ENCODE measurements at places on chromosomes 1 and 21. TPM values are rescaled to one million over a fixed set of nuclear protein-coding genes. Genes with fewer than 3 reads are reported as not detected.
A peak's percentile ranks its signal among the peaks of the same experiment; 100 is the strongest.

- H3K27me3 ChIP-seq: peaks cover 16% of the 10 kb centered on the region
- DNase-seq: no peak
- no peak overlapping the region for H3K4me3 ChIP-seq
- H3K36me3 ChIP-seq: no peaks in the 10 kb centered on the region
- no peak overlapping the region for H3K27ac ChIP-seq
Measured at GRCh38 chr21:26164311-26164710, 6.3 kb downstream of the APP start.

DNA sequence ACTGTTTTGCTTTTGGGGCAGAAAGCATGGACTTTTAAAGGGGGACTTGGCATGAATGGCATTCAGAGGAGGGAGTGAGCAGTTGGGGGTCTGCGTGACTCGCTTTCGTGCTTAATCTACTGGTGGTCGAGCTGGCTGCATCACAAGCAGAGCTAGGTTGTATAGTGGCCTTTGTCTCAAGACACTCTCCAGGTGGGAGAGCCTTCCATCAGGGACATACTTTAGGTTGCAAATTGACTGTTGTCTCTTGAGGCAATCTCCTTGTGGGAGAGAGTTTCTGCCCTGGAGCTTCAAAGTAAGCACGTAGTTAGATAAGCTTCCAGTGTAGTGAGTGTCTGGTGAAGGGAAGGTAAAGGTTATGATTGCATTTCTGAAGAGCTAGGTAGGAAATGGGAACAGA, 93.9 kb downstream of the C1orf21 start:
- DNase-seq: no peak
- no peak overlapping the region for H3K27ac ChIP-seq
- peaks cover 13% of the 10 kb centered on the region for H3K36me3 ChIP-seq
- H3K4me3 ChIP-seq: no peak overlapping the region
- H3K27me3 ChIP-seq: peaks cover 2% of the 10 kb centered on the region

DNA sequence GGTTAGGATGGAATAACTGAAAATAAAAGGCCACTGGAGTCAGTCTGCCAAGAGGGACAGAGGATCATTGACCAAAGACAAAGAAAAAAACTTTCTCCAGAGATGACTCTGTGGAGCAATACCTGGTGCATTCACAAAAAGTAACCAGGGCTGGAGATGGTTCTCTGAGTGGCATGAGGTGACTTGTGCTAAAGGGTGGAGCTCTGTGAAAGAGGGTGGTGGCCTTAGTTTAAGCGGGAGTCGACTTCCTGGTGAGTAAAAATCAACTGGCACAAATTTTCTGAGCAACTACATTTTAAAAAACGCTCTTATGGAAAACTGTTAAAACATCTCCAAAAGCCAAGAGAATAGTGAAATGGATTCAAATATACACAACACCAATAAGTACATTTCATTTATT, 10.0 kb downstream of the NHLH2 start:
- peaks cover 28% of the 10 kb centered on the region for H3K27me3 ChIP-seq
- no peak for DNase-seq
- H3K4me3 ChIP-seq: peak overlapping the region; percentile 54
- peaks cover 66% of the 10 kb centered on the region for H3K4me1 ChIP-seq
- H3K36me3 ChIP-seq: peaks cover 12% of the 10 kb centered on the region

Gene TYW3
- 7.6 TPM for total RNA-seq

GRCh38 chr1:26410706-26411623, at the start of gene LIN28A:
TSS of gene LIN28A (plus strand) at chr1:26410817. CDS start at chr1:26410892, 75 bp downstream.
- H3K27me3 ChIP-seq: peaks cover 5% of the 10 kb centered on the region
- H3K27ac ChIP-seq: peak within 1 kb of the TSS; percentile 95
- DNase-seq: peak; percentile 49
- H3K4me1 ChIP-seq: peaks cover 17% of the 10 kb centered on the region
- H3K36me3 ChIP-seq: no peaks in the 10 kb centered on the region

DNA sequence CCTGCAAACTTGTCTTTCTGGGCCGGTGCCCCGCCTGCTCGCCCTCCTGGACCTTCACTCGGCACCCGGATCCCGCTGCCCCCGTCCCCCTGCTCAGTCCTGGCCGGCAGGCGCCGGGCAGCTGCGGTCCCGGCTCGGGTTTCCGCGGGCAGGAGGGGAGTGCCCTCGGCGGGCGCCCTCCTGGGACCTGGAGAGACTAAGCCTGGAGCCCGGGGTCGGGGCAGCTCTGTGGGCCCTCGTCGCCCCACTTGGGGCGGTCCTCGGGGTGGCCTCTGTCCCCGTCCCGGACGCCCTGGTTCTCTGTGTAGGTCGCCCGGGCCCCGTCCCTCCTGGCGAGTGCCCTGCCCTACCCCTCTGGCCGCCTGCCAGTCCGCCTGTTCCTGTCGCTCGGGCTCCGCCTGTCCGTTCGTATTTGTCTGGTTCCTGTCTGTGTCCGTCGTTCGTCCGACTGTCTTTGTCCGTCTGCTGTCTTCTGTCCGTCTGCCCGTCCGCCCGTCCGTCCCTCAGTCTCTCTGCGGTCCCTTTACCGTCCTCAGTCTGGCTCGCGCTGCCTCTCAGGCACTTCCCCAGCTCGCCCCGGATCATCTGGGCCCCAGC, 490 bp downstream of the SERINC2 start:
- H3K27ac ChIP-seq: peak overlapping the region; percentile 100
- H3K4me3 ChIP-seq: peak overlapping the region; percentile 100
- DNase-seq: peak; percentile 80
- H3K36me3 ChIP-seq: no peaks in the 10 kb centered on the region
- H3K4me1 ChIP-seq: peaks cover 30% of the 10 kb centered on the region

- H3K4me3 ChIP-seq: no peak overlapping the region
- H3K4me1 ChIP-seq: peaks cover 2% of the 10 kb centered on the region
- no peak for DNase-seq
- no peaks in the 10 kb centered on the region for H3K36me3 ChIP-seq
Measured at GRCh38 chr1:173302366-173302765, 95.2 kb upstream of the TNFSF4 start.

Gene TIE1
- total RNA-seq: 11.3 TPM

DNA sequence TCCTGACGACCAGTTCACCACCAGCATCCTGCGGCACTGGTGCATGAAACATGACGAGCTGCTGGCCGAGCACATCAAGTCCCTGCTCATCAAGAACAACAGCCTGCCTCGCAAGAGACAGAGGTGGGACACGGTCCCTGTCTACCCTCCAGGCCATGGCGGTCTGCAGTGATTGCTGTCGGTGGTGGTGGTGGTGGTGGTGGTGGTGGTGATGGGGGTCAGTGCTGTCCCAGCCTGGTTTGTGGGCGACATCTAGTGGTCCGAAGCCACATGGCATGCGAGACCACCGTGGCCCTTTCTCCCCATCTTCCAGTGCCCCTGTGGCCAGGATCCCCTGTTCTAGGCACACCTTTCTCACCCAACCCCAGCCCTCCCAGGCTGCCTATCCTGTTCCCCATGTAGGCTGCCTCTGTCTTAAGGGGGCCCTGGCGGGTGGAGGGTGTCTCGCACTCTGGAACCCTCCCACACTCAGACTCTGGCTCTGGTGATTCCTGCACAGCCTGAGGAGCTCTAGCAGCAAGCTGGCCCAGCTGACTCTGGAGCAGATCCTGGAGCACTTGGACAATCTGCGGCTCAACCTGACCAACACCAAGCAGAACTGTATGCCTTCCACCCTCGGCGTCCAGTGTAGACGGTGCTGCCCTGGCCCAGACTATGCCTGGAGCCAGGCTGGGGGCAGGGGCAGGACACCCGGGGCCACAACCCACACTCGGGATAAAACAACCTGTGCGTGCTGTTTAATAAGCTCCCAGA, 3.2 kb upstream of the SLC27A3 start:
- H3K27ac ChIP-seq: no peak overlapping the region
- no peaks in the 10 kb centered on the region for H3K36me3 ChIP-seq
- no peak overlapping the region for H3K4me3 ChIP-seq
- peaks cover 4% of the 10 kb centered on the region for H3K27me3 ChIP-seq
- DNase-seq: peak; percentile 80

DNA sequence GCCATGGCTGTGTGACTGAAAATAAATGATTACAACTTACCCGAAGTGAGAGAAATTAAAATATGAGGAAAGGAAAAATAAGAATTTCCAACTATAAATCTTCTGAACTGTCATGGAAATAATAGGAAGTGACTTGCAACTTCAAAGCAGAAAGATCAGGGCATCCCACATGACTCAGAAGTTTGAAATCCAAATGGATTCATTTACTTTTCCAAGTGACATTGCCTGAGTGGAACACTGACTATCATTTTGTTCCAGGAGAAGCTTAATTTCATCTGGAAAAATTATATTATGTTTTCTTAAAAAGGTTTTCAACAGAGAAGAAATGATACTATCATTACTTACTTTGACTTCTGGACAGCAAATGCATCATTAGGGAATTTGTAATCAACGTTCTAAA, 110.8 kb downstream of the GREM2 start:
- DNase-seq: no peak
- no peaks in the 10 kb centered on the region for H3K4me1 ChIP-seq
- H3K36me3 ChIP-seq: no peaks in the 10 kb centered on the region
- no peak overlapping the region for H3K27ac ChIP-seq
- H3K4me3 ChIP-seq: no peak overlapping the region
- H3K27me3 ChIP-seq: no peaks in the 10 kb centered on the region

- H3K4me3 ChIP-seq: no peak overlapping the region
- no peak overlapping the region for H3K27ac ChIP-seq
- no peaks in the 10 kb centered on the region for H3K4me1 ChIP-seq
- no peak for DNase-seq
Measured at GRCh38 chr1:81155131-81155530, 645.6 kb upstream of the ADGRL2 start.
